ENCODE measurements at places on chromosomes 12 and 14.

GRCh38 chr12:131620520-131620919, 90.4 kb upstream of the SFSWAP start:
- DNase-seq: no peak

DNA sequence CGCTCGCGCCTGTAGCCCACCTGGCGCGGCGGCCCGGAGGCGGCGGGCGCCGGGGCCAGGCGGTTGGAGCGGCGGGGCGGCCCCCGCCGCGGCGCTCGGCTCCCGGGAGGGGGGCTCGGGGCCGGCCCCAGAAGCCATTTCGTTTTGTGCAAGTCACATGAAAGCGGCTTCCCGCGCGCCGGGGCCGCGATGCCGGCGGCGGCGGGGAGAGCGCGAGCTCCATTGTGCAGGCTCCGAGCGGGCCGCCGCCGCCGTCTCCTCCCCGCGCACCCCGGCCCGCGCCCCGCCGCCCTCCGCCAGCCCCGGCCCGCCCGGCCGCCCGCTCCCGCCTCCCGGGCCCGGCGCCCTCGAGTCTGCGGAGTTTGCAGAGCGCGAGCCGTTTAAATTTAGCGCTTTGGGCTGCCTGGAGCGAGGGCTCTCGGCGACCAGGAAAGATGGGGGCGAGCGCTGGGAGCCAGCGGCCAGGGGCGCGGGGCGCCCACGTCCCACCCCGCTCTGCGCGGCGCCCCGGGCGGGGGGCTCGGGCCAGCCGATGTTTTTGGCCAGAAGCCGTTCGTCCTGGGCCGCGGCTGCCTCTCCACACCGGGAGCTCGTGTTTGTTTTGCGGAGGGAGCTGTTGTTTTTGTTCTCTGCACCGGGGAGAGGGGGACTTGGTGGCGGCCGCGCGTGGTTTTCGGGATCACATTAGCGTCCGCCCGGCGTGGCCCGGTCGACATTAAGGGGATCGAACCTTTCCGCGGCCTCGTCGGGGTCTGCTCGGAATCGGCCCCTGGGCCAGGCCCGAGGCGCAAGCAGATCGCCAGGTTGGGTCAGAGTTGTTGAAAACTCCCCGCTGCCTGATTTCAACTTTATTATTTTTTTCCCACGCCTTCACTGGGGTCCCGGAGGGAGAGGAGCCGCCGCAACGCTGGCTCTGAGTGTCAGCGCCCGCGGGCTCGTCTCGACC, 982 bp downstream of the BCL7A start:
- DNase-seq: peak; percentile 19

- no peak for DNase-seq
Observed at GRCh38 chr14:21553266-21553665, 26.6 kb downstream of the OR10G3 start.

DNA sequence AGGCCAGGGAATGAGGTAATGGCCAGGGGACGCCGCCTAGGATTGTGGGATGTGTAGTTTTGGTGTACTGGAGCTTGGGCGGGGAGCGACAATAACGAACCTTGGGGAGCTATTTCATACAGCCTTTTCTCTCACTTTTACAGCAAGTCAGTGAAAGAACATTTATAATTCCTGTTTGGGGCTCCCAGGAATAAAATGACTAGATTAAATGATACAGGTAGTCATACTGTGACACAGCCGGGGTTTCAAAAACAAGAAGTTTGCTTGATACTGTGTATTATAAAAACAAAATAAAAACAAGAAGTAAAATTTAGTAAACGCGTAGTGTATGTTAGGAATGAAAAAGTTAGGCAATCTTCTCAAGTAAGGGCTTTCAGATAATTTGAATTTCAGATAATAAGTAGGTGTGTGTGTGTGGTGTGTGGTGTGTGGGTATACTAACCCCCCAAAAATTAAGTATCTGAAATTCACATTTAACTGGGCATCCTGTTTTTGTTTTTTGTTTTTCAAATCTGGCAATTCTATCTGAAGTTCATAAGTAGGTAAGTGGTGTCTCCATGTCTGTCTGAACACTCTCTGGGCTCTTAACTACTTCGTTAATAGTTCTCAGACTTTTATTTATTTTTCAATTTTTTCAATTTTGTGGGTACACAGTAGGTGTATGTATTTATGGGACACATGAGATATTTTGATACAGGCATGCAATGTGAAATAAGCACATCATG, 458 bp upstream of the DCTN2 start:
- DNase-seq: no peak

DNA sequence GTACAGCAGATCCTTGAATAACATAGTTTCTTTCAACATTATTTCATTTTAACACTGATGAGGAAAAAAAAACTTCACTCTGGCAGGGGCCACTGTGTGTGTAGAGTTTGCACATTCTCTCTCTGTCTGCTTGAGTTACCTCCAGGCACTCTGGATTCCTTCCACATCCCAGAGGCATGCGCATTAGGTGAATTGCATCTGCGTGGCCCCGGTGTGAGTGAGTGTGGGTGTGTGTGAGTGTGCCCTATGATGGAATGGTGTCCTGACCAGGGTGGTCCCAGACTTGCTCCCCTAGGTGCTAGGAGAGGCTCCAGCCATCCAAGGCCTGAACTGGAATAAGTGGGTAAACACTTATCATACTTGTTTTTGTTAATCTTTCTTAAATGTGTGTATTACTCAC, 90.6 kb upstream of the LRIG3 start:
- no peak for DNase-seq

DNA sequence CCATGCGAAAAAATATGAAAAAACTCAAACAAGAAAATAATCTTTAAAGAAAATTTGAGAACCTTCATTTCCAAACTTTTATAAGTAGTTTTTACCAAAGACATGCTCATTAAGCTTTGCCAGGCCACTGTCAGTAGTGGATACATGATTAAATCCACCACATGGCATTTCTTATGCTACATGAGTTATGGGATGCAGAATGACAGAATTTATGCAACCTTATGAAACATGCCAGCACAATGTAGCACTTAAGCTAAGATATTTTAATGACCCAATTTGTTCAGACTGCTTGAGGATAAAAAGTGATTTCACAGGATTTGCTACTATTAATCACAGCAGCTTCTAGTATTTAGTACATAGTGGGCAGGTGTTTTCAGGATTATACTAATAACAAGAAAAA, 123.3 kb downstream of the ATP23 start:
- DNase-seq: no peak

- no peak for DNase-seq
Observed at GRCh38 chr14:71267691-71268090, 360.4 kb downstream of the PCNX1 start.

DNA sequence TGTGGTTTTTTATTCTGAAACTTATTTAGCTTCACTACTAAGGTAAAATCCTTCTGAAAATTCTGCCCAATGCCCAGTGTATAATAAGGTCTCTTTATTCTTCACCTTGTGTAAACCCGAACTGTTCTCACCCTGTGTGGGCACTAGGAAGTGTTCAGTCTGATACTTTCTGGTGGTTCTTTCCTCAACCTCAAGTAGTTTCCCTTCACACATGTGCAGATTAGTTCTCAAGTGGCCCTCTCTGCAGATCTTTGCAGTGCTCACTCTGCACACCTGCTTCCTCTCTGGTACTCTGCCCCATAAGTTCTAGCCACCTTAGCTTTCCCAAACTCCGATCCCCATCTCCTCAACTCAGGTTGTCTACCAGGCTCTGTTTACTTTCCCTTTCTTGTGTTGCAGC, 61.6 kb downstream of the RAD51B start:
- no peak for DNase-seq

- DNase-seq: no peak
Observed at GRCh38 chr12:9343731-9344130, 135.5 kb upstream of the PZP start.

- DNase-seq: no peak
Observed at GRCh38 chr12:57128519-57129247, 400 bp downstream of the LRP1 start.

- no peak for DNase-seq
Observed at GRCh38 chr12:124371366-124371765, 76.5 kb downstream of the RFLNA start.

DNA sequence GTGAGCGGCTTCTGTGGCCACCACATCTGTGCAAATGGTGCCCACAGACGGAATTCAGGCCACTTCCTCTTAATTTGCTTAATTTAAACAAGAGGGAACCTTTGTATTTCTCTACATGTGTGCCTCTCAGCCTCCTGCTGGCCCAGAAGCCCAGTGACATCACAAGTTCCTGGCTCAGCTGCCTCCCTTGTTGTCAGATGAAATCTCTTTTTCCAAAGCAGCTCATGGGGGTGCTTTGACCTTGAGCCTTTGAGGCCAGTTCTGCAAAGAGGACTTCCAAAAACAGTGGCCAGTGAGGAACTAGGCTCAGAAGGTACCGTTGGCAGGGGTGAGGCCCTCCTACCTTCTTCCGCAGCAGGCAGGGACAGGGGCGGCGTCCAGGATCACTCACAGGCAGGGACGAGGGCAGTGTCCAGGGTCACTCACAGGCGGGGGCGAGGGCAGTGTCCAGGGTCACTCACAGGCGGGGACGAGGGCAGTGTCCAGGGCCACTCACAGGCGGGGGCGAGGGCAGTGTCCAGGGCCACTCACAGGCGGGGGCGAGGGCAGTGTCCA, 35.0 kb upstream of the GALNT9 start:
- DNase-seq: no peak

DNA sequence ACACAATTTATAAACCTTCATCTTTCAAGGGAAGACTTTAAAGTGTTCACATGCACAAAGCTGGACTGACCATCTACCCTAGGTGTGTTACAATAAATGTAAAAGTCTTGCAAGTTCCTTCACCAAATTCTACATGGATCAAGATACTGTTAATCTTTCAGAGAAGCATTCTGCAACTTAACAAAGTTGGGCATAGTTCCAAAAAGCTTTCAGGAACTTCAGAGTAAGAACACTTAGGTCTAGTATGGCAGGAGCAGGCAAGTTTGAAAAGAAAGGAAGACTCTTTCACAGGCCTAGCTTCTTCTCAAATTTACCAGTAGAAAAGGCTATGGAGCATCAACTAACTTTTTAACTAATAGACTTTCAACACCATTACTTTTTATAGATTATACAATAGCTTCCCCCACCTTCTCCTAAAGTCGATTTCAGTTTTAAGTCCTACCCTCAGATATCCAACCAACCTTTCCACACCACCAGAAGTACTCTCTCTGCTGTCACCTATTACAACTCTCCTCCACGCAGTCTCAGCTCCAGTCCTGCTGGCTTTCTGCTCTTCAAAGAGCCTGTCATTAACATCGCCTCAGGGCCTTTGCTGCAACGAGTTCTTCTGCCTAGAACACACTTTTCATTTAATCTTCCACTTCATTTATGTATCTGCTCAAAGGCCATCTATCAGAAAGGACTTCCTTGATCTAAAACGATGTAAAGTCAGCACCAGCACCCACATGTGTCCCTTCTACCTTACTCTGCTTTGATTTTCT, 333.9 kb downstream of the CEP128 start:
- no peak for DNase-seq

GRCh38 chr14:60215127-60215444, 33.9 kb upstream of the PPM1A start:
- no peak for DNase-seq

DNA sequence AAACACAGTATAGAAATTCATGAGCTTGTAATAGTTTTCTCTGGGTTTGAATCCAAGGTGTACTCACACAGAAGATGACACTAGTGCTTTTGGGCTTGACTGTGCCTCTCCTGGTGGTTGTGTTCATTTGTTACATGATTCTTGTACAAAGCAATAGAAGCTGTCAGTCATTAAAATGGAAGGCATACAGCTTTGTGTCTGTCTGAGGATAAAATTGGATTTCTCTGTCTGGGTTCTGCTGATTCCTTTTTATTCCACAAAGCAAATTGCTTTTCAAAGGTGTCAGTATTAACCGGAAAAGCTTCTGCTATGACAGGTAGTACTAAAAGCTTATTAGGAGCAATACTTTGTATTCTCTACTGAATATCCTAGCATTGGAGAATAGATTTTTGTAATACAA, 361.2 kb downstream of the SLC6A15 start:
- no peak for DNase-seq

GRCh38 chr14:91202234-91202974, 42.1 kb downstream of the GPR68 start:
- no peak for DNase-seq

DNA sequence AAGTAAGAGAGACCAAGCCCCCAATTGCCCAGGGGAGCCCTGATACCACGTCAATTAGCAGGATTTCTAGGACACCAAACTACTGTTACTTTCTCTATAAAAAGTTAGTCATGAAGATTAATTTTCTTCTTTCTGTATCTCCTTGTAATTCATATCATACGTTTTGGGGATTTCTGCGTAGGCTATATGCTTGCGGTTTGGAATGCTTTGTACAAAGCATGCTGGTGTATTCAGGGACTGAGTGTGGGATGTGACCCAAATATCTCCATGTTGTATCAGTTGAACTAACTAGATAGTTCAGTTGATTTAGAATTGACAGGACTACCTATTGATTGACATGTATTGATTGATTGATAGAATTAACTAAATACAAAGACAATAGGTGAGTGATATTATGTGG, 7.7 kb downstream of the GPR33 start:
- DNase-seq: no peak

DNA sequence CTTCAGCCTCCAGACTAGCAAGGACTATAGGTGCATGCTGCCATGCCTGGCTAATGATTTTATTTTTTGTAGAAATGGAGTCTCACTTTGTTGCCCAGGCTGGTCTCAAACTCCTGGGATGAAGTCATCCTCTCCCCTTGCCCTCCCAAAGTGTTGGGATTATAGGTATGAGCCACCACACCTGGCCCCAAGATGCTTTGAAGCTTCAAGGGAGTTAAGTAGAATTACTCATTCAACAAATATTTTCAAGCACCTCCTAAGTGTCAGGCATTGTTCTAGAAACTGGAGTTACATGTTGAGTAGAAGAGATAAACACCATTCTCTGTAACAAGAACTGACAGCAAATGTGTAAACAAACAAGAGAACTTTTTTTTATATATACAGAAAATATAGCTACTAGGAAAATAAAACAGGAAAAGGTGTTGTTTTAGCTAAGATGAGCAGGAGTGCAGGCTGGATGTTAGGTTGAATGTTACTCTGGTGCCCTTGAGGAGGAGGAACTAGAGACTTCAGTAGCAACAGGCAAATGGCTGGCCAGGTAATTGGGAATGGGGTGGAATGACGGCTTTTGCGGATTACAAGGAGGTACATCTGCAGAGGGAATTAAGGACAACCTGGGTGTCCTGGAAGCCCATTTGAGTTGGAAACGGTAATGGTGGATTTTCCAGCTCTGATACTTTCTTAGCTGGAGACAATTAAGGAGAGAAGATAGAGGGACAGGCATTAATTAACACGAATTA, 32.0 kb upstream of the CFAP54 start:
- no peak for DNase-seq

- DNase-seq: no peak
Observed at GRCh38 chr14:93742761-93743160, 45.5 kb downstream of the PRIMA1 start.

- no peak for DNase-seq
Observed at GRCh38 chr12:63163541-63163940, 12.5 kb upstream of the AVPR1A start.

DNA sequence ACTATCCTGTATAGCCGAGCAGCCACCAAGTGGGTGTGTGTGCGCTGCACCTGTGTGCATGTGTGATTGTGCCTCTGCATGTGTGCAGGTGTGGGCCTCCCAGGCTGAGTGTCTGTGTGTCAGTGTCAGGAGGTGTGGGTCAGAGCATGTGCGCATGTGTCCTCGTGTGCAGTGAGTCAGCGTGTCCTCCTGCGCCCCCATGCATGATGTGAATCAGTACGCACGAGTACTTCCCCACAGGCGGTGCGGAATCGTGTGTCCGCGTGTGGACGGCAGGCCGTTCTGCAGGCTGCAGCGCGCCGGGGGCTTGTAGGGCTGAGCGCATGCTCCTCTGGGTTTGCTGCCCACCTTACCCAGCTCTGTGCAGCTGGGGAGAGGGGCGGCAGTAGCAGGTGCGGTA, 34.2 kb downstream of the DTX1 start:
- no peak for DNase-seq
